Posterior cingulate gyrus (tissue), 11 donors: ENCODE measurements at places on chromosomes 4 and X.

DNA sequence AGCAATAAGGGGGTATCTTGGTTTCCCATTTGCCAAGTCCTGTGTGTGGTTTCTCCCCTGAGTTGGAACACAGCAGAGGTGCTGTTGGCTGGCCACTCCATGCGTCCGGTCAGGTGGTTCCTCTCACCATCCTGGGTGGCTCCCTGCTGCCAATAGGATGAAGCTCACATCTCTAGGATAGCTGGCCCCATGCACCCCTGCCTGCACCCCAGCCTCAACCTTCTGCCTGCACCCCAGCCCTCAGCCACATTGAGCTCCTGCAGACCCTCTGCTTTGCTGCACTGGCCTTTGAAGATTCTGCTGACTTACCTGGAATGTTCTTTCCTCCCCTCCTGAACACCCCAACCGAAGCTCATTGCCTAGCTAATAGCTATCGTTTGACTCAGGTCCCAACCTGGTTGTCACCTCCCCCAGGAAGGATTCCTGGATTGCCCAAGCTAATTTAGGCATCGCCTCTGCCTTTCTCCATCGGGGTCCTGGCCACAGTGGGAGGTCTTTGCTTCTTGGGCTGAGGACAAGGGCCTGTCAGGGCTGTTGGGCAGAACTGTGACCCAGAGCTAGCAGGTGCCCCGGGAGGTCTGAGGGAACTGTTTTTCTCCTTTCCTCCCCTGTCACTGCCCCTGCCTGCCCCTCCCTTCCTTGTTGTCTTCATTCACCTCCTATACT is 36.6 kb upstream of the GRPEL1 start:
- DNase-seq, result no peak

DNA sequence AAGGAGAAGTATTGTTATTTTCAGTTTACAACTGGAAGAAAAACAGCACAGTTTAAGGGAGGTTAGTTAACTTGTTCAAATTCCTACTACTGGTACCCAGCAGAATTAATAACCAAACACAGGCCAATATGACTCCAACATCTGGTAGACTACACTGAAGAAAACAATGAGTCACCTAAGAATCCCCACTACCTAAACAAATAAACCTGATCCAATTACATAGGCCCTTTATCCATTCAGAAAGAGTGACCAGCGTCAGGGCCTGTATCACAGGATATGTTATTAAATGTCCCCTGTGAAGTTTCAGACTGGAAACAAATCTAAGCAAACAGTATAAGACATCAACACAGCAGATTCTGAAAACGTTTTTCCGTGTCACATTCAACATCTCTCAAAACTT is 492.5 kb upstream of the INTU start:
- DNase-seq, result no peak

GRCh38 chrX:111035991-111036390 is 60.0 kb upstream of the PAK3 start:
- no peak for DNase-seq

DNA sequence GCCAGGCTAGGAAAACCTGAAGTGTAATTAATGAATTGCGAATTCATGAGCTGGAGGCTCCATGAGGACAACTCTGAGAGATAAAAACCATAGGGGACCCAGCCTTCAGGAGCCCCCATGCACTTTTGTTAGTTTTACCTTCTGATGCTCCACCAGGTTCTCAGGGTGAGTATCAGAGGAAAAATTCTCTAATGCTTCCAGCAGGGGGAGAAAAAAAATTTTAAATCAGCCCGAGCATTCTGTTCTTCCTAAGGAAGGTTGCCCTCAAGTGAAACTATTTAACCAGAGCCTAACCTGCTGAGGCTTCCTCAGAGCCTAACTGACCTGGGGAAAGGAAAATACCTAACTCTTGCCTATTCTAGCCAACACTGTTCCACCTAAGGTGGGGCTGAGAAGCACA is 552.6 kb downstream of the PPARGC1A start:
- no peak for DNase-seq

DNA sequence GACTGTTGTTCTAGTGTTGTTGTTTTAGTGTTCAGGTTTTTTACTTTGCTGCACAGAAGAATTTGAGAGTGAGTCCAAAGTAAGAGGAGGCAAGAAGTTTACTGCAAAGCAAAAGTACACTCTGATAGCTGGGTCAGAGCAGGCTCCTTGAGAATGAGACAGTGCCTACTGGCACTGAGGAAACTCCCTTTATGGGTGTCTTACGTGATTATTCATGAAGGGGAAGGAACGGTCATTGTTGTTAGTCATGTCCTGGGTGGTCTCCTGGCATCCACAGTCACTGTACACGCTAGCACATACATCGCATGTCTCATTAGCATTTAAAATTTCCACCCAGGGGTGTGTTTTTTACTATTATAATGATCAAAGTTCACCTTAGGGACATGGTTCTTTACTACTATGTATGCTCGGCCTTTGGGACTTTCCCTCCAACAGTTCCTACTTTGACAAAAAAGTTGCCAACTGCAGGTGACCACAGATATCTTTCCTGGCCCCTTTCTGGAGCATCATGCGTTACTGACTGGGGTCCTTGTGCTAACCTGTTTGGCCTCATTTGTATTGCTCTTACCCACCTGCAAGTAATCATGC is 688.9 kb upstream of the AMOT start:
- no peak for DNase-seq

DNA sequence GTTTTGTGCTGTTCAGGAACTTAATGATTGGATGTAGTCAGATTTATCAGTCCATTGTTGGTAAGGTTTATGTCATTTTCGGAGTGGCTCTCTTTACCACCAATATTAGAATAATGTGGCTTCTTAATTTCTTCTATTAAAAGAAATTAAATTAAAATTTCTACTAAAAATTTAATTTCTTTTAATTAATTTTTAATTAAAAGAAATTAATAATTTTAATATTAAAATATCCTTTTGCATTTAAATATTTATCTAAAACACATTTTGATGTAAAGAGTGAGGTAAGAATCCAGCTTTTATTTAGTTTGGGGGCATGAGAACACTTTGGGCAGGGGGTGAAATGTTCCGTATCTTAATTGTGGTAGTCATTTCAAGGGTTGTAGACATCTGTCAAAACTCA is 15.7 kb upstream of the UFSP2 start:
- no peak for DNase-seq

DNA sequence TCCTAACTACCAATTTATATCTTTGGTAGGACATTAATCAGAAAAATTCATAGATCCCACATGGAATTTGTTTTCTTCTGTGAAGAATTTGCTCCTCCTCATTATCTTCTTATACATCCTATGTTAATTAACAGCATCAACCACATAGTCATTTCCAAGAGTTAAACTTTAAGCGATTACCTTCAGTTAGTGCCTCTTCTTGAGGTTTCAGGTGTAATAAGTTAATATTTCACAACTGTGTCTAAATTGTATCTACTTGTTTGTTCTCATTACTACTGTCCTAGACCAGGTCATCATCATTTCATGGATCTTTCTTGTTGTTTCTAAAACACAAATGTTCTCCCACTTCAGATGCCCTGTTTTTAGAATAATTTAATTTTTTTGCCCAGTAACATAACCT is 457.9 kb downstream of the FAT4 start:
- no peak for DNase-seq

- DNase-seq, result no peak
Measured at GRCh38 chr4:52684896-52685295, 25.8 kb upstream of the USP46 start.

DNA sequence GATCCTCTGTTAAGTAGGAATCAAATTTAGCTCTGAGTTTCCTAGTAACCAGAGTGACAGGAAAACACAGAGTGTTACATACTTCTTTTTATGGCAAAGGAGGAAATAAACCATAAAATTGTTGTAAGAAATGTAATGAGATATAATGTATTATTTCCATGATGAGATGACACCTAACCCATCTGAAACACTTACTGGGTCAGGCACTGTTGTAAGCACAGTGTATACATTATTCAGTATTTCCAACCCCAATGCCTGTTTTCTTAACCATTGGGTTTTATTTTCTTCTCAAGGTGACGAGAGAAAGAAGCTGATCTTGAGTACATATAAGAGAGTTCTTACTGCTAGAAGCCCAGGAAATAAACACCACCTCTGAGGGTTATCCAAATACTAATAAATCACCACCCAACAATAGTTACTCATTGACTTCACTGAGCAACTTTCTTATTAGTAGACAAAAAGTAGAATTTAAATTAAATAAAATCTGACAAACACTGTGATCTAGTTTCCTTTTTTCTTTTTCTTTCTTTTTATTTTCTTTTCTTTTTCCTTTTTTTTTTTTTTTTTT is 4.2 kb upstream of the ENAM start:
- DNase-seq, result no peak

GRCh38 chr4:66613591-66613990 is 931.7 kb downstream of the CENPC start:
- DNase-seq, result no peak

DNA sequence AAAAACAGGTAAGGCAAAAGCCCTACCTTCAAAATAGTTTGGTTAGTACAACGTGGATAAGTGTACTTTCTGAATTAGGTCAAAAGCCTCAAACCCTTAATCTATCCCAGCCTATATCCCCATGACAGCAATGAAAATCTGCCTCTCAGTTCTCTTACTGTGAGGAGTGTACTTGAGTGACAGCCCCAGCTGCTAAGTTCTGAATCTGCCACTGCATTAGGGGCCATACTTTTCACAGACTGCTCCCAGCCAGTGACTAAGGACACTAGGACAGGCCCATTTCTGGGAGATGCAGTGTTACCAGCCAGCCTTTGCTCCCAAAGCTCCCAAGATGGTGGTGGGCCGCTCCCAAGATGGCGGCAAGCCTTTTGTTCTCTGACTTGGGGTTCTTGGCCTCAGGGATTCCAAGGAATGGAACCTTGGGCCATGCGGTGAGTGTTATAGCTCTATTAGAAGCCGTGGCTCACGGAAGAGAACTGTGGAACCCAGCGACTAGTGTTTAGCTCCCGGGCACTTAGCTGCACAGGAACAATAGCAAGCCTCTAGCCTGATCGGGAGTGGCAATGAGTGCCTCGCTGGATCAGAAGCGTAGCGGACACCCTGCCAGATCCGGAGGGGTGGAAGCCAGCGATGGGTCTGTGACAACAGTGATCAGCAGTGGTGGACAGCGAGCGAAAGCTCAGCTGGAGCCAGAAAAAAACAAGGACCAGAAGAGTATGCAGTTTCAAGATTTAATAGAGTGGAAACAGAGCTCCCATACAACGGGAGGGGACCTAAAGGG is 175.6 kb upstream of the NRK start:
- no peak for DNase-seq

DNA sequence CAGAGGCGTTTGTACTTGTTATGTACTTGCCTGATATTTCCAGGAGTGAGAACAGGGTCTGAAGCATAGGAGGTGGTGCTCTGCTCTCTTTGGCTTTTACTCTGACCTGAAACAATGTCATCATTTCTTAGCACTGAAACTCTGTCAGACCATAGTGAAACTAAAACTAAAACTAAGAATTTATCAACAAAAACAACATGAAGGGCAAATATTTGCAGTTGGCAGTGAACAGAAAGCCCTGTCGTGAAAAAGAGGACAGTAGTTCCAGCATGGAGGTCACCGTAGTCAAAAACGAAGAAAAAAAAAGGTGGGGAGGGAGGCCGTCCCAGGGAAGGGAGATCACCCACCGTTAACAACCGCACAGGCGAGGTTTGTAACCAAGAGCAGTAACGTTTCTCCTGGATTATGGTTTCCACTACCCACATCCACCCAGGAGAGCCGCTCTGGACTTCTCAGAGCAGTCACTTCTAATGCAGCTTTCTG is 97.5 kb downstream of the ANK2 start:
- no peak for DNase-seq

- DNase-seq, result no peak
Measured at GRCh38 chrX:1657367-1658070, 42.7 kb downstream of the ASMT start.

DNA sequence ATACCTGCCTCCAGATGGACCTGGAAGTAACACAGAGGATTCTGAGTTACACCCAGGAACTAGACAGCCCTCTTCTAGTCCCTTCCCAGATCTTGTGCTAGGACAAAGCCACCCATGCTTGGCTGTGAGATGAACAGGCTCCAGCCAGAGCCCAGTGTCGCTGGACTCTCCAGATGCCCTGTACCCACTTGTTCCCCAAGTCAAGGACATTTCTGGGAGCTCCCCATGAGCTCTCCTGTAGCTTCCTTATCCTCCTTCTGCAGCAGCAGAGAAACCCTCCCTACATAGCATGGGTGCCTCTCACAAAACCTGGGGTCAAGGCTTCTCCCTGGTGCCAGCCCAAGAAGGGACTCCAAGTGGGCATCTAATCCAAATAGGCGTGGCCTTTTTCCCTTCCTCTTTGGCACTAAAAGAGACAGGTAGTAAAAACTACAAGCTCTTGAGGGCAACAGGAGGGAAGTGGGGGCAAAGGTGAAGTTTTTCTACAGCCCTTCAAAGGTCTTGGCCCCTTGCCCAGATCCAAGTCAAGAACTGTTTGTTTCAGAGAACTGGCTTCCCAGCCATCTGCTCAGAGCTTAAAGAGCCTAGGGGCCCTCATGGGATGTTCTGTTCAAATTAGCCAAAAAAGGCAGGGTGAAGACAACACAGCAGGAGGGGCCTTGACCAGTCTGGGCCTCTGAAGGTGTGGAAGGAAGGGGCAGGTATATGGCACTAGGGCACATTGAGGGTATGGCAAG is 8.5 kb upstream of the ERCC6L start:
- no peak for DNase-seq

DNA sequence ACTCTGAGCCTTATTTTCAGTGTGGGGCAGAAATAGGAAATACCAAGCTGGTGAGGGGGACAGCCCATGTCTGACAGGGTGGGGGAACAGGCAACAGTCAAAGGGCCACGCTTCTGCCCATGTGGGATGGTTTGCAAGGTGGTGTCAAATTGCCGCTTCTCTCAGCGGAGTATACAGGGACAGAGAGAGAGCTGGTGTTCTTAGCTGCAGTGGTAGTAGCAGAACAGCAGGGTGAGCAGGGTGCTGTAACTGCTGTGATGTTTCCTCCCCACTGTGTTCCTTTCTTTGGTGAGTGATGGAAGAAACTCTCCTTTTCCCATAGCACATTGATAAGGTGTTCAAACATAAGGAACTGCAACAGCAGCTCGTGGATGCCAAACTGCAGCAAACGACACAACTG is 37.9 kb downstream of the RBBP7 start:
- no peak for DNase-seq

- no peak for DNase-seq
Measured at GRCh38 chrX:45309096-45309495, 108.4 kb upstream of the DIPK2B start.

- DNase-seq, result no peak
Measured at GRCh38 chr4:154314248-154314647, 177.4 kb downstream of the DCHS2 start.

DNA sequence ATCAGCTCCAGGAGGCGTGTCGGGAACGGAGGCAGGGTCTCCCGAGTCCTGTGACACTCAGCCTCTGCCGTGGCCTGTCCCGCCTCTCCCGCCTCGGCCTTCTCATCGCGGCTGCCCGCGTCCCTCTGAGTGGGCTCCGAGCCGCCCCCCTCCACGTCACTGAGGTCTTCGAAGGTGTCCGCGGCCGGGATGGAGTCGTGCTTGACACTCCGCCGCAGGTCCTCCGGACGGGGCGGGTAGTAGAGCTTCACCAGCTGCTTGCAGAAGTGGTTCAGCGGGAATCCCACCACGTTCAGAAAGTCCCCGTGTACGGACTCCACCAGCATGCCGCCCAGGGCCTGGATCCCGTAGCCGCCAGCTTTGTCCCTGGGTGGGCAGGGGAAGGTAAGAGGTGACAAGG is 25.0 kb downstream of the ASMTL start:
- DNase-seq, result no peak
